ENCODE measurements at places on chromosomes 6 and 20.
A peak's percentile ranks its signal among the peaks of the same experiment; 100 is the strongest.

DNA sequence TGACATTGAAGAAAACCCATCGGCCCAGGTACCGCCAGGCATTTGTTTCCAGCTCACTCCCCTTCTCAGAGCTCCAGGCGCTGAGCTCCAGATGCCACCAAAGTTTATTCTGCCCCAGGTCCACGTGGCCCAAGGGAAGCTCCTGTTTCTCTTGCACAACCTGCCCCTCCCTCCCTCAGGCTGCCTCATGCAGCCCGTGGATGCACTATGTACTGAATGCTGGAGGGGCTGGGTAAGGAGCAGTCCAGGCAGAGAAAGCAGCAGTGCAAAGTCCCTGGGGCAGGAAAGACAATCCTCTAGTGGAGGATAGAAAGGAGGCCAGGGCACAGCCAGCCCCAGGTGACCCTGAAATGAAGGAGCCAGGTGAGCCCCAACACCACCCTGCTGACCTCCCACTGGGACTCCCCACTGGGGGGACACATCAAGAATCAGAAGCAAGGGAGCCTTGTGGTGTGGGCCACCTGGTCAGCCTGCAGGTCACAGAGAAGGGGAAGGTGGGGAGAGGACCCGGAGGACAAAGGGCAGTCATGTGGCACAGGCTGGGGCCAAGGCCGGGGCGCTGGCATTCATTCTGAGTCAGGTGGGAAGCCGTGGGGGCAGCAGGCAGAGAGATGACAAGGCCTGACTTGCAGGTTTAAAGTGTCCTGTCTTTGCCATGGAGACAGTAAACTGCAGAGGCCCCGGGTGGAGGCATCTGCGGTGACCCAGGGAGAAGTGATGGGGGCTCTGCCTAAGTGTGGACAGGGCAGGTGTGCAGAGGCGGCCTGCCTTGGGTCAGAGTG lies 230.1 kb downstream of the PREX1 start:
- no peak for DNase-seq

GRCh38 chr20:8049310-8049709 lies 29.7 kb upstream of the TMX4 start:
- no peak for DNase-seq

DNA sequence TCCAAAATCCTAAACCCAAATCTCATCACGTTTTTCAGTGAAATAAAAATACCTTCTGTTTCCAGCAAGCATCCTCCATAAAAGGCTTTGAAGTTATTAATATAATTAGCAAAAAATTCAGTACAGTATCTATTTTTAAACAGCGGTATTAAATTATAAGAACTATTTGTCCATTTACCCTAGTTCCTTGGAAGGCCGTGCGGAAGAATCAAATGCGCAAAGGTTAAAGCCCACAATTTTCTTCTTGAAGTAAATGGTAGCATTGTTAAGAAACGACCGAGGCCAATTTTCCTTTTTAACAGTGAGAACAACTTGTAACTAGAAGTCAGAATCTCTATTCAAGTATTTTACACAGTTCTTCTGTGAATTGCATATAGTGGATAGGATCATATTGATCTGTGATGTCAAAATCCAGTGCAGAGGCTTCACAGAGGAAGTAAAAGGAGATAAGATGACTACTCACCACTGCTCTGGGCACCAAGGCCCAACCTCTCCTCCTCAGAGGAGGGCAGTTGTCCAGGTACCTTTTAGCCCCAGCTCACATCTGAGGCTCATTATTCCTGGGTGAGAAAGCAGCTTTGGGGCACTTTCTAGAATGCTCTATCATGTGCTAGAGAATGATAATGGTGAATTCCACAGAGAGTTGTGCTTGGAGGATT lies 36.3 kb downstream of the TNFAIP3 start:
- DNase-seq, result no peak

GRCh38 chr6:33254591-33254990 lies 17.1 kb downstream of the VPS52 start:
- DNase-seq, result no peak

- DNase-seq, result no peak
These were observed 248.8 kb downstream of the CDH4 start for GRCh38 chr20:61500791-61501321.

- DNase-seq, result peak; percentile 65
These were observed 7.5 kb upstream of the GGTLC1 start for GRCh38 chr20:23995905-23996666.

GRCh38 chr6:17962436-17963031 lies 24.9 kb downstream of the KIF13A start:
- no peak for DNase-seq

DNA sequence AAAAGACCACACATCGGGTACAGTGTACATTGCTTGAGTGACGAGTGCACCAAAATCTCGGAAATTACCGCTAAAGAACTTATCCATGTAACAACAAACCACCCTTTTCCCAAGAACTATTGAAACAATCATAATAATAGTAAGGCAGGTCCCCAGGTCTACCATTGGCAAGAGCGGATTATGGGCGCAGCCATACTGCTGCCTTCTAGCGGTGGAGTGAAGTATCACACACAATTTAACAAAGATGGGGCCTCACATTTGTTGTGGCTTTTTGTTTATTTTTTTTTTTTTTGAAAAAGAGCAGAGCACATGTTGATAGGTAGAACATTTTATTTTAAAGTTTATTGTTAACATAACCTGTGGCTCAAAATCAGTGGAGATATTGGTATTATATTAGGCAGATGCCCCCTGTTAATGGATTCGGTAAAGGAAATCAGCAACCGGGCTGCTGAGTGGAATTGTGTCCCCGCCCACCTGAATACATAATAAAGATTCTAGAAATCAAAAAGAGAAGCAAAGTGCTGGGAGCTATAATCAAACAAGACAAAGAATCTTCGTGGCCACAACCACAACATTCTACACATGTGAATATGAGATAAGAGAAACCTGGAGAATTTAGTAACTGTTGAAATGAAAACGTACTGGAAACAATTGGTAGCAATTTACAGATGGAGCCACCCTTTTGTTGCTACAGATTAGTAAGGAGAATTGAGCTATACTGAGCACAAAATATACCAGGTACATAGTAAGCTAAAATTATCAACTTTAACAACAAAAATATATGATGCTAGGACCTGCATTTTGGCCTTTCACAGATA lies 94.2 kb upstream of the EXOC2 start:
- no peak for DNase-seq

GRCh38 chr6:122832459-122832858 lies 43.4 kb downstream of the SMPDL3A start:
- no peak for DNase-seq

GRCh38 chr6:158684311-158684710 lies 34.5 kb downstream of the SYTL3 start:
- DNase-seq, result no peak
